ENCODE measurements at places on chromosomes 7 and 10.

DNA sequence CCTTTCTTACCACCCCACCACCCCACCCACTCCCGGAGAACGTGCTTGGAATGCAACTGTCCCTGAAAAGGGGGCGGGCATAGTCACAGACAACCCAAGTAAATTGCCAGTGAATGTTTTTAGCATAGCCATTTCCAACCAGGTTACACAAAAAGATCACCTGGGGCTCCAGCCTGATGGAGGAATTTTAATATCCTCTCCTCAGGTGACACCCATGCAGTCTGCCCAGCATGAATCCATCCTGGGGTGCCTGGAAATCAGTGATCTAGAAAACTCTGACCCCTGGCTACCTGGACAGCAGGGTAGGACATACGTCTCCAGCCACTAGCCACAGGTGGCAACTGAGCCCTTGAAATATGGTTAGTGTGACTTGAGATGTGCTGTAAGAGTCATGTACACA, 61.1 kb downstream of the SORBS1 start:
- DNase-seq = no peak

DNA sequence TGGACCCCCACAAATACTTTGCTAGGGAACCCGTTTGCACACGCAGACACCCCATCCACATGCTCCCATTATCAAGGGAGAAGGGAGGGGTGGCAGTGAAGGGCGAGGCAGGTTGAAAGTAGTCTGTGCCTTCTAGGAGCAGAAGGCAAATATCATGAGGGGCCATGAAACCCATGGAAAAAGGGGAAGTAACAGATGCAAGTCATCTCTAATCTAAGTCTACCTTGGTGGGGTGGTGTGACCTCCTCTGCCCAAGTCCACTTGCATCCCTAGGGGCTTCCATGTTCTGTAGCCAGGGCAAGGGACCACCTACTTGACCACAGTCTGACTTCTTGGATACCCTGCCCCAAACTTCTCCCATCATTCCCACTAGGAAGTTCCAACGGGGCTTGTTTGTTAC, 5.5 kb downstream of the GIMAP6 start:
- DNase-seq = no peak

- DNase-seq = no peak
These were observed 8.6 kb downstream of the MUC3A start for GRCh38 chr7:100957832-100958421.

DNA sequence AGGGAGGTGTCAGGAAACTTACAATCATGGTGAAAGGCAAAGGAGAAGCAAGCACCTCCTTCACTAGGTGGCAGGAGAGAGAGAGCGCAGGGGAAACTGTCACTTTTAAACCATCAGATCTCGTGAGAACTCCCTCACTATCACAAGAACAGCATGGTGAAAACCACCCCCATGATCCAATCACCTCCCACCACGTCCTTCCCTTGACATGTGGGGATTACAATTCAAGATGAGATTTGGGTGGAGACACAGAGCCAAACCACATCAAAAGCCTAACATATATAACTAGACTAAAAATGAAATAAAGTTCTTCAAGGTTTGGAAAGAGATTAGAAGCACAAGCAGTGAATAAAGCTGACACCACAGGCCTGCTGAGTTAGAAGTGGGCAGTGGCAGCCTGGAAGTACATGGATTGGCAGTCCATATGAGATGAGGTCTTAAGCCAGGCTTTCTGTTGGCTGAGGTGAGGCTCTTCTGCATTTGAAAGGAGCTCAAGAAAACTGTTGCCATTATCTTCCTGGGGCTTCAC, 96.4 kb upstream of the MDFIC start:
- DNase-seq = no peak

GRCh38 chr7:122468945-122469344, 164.4 kb upstream of the FEZF1 start:
- no peak for DNase-seq

GRCh38 chr10:63738410-63738809, 217.2 kb downstream of the REEP3 start:
- DNase-seq = no peak

DNA sequence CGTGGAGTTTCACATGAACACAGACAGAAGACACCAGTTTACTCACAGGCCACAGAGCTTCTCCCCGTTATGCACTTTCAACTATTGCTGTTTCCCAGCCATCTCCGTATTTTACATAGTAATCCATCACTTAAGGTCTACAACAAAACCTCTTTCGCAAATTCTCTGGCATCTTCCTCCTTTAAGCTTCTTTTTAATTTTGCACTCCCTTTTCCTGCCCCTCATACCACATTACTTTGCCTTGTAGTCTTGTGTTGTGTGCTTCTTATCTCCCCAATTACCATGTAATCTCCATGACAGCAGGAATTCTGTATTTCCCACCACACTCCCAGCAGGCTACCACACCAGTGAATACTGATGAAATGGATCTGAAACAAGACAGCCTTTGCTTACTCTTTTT, 87.3 kb downstream of the ODAD2 start:
- no peak for DNase-seq

DNA sequence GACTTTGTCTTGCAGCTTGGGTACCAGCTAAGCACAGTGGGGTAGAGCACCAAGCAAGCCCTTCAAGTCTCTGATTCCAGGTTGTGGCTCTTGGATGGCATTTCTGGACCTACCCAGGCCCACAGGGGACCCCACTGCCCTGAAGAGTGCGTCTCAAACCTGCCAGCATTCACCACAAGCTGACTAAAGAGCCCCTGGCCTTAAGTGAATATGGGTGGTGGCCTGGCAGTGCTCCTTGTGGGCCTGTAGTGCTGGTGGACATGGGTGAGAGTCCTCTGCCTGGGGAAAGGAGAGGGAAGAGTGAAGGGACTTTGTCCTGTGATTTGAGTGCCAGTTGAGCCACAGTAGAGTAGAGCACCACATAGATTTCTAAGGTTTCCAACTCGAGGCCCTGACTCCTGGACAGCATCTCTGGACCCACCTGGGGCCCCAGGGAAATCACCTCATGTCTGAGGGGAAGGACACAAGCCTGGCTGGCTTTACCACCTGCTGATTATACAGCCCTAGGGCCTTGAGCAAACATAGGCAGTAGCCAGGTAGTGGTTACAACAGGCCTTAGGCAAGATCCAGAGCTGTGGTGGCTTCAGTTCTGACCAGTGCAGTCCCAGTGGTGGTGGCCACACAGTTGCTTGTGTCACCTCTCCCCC, 23.7 kb downstream of the GSDME start:
- DNase-seq = no peak

GRCh38 chr7:132377703-132378584, 198.3 kb downstream of the PLXNA4 start:
- no peak for DNase-seq

DNA sequence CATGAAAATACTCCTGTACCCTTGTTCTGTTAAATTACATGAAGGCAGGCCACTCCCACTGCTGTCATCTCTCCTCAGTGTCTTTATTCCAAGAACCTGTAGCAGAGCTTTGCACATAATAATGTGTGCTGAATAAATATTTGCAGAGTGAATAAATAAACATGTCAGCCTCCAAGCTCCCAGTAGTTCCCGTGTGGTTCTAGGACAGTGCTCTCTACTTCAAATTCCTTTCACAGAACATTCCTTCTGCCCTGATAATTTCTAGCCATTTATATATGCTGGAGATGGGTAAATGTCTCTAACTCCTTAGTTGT, 20.3 kb upstream of the HYAL4 start:
- no peak for DNase-seq

GRCh38 chr7:100887516-100888290, 1.8 kb downstream of the UFSP1 start:
- no peak for DNase-seq

DNA sequence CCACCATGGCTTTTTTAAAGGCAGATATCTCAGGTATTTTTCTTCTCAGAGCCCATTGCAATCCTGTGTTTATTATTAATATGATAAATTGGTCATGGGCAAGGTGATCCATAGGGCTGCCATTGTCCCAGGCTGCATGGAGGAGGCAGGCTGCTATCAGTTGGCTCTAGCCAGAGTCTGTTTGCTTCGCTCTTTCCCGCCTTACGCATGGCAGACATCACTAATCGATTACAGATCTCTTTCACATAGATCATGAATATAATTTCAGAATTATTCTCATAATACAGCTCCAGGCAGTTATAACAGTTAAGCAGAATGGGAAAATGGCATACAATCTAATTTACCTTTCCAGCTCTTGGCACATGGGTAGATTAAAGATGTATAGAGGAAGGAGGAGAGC, 30.4 kb upstream of the HABP2 start:
- no peak for DNase-seq

- no peak for DNase-seq
These were observed 569 bp downstream of the CAV1 start for GRCh38 chr7:116525298-116525912.

GRCh38 chr10:74208997-74209396, 58.0 kb downstream of the ADK start:
- DNase-seq = no peak

DNA sequence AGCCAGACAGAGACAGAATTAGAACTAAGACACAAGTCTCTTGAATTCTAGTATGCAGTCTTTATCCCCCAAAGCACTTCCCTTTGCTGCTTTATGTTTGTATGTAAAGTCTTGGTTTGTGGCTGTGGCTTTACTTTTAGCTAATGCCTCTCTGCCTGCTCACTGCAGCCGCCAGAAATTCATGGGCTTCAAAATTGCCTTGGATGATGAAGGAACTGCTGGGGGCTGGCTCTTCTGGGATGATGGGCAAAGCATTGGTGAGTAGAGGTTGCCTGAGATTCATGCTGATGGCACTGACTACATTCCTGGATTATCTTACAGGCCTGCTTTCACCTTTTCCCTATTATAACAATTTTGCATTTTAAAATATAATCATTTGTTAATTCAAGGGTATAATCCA, 10.9 kb upstream of the MGAM2 start:
- DNase-seq = no peak

DNA sequence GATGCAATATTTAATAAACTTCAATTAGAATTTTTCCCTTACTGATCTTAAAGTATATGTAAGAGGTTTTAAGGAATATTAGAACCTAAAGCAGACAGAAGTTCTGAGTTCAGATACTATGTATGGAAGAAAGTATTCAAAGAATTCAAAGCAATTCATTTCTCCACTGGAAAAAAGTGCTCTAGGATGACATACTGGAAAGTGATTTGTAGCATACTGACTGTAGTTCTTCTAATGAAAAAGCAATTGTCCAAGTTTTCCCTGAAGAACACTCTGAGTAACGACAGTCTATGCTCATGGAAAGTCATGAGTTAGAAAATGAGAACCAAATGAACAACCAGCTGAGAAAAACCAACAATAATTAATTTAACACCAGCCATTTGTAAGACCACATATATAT, 180.8 kb upstream of the SLC26A5 start:
- DNase-seq = no peak

GRCh38 chr7:1547777-1548437, 8.1 kb downstream of the TMEM184A start:
- DNase-seq = no peak

DNA sequence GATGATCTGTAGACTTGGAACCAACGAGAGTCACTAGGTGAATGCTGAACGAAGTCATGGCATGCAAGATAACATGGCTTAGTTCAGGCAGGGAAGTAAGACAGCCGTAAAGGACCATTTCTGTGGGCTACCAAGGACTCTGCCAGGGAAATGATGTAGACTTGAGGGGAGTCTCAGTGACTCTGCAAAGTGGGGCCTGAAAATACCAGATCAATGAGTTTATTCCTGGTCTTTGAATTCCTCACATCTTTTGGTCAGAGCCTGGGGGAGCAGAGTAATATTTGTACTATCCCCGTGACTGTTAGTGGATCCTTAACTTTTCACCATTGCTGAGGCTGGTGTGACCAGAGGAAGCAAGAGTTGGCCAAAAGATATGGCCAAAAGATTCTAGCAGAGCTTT, 60.7 kb upstream of the INHBA start:
- no peak for DNase-seq

DNA sequence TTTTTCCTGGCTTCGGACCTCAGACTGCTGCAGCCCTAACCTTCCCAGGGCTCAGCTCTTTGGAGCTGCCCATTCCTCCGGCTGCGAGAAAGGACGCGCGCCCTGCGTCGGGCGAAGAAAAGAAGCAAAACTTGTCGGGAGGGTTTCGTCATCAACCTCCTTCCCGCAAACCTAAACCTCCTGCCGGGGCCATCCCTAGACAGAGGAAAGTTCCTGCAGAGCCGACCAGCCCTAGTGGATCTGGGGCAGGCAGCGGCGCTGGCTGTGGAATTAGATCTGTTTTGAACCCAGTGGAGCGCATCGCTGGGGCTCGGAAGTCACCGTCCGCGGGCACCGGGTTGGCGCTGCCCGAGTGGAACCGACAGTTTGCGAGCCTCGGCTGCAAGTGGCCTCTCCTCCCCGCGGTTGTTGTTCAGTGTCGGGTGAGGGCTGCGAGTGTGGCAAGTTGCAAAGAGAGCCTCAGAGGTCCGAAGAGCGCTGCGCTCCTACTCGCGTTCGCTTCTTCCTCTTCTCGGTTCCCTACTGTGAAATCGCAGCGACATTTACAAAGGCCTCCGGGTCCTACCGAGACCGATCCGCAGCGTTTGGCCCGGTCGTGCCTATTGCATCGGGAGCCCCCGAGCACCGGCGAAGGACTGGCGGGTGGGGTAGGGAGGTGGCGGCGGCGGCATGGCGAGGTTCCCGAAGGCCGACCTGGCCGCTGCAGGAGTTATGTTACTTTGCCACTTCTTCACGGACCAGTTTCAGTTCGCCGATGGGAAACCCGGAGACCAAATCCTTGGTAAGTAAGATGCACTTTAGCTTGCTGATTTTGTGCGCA, at the start of gene PLXDC2:
TSS of gene PLXDC2 (plus strand) at position 22 of the 820 bp plus-strand sequence.
- DNase-seq = no peak

- DNase-seq = no peak
These were observed 145.4 kb upstream of the FAM171A1 start for GRCh38 chr10:15516256-15517085.

DNA sequence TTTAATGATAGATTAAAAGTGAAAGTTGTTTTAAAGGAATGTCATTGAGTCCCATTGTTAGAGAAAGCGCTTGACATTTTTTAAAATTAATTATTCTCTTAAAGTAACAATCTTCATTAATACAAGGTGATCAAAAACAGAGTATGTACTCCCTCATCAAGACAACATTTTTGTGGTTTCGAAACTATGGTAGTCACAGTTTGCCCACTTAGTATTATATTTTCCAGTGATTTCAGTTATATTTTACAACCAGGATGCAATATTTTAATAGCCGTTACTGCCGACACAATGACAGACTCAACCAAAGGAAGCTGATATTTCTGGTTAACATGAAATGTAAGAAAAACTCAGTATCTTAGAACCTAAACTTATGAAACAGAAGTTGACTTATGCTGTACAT, 31.3 kb downstream of the MKX start:
- DNase-seq = no peak

- no peak for DNase-seq
These were observed 868 bp downstream of the RFC2 start for GRCh38 chr7:74253331-74253730.

GRCh38 chr10:104479906-104480593, 126.4 kb downstream of the CFAP58 start:
- no peak for DNase-seq

GRCh38 chr7:145497911-145498525, 618.6 kb upstream of the CNTNAP2 start:
- DNase-seq = no peak

GRCh38 chr10:19549503-19549902, 266.7 kb upstream of the PLXDC2 start:
- no peak for DNase-seq

GRCh38 chr10:81995254-81995653, 120.3 kb downstream of the NRG3 start:
- no peak for DNase-seq

GRCh38 chr10:43980715-43981114, 332.0 kb upstream of the ZNF32 start:
- no peak for DNase-seq

- DNase-seq = no peak
These were observed 18.0 kb upstream of the MRLN start for GRCh38 chr10:59771162-59771807.

GRCh38 chr10:105070952-105071351, 429.9 kb downstream of the SORCS3 start:
- DNase-seq = no peak
